ENCODE measurements at places on chromosomes 6 and 20. TPM values are rescaled to one million over a fixed set of nuclear protein-coding genes. Genes with fewer than 3 reads are reported as not detected.
A peak's percentile ranks its signal among the peaks of the same experiment; 100 is the strongest.

ZNF391 gene
- 5.2 TPM for total RNA-seq

MCCD1 gene
- total RNA-seq, result not detected

EFCAB8 gene
- total RNA-seq, result 0.10 TPM

MICA gene
- 23.6 TPM for total RNA-seq

- DNase-seq, result no peak
These were observed 8.4 kb upstream of the FAM162B start for GRCh38 chr6:116773886-116774285.

DNA sequence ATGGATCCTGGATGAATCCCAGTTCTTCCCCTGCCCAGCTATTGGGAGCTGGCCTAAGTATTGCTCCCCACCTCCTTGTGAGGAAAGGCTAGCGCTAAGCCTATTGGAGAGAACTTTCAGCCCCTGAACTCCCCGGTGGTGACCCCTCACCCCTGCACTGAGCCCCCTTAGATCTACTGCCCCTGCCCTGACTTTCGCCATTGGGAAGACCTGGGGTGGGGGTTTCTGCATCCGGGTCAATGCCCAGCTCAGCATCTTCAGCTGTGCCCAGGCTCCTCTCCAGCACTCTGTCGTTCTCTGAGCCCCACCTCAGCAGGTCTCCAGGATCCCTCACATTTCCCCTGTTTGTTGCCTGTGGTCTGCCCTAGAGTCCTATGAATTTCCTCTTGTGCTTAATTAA lies 9.0 kb downstream of the TREML4 start:
- no peak for DNase-seq

DNA sequence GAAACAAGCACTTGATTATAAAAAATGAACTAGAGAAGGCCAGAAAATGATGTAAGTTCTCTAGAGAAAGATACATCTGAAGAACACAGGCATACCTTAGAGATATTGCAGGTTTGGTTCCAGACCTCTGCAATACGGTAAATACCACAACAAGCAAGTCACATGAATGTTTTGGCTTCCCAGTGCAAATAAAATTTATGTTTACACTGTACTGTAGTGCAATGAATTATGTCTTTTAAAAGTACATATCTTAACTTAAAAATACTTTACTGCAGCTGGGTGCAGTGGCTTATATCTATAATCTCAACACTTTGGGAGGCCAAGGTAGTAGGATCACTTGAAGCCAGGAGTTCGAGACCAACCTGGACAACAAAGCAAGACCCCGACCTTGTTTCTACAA lies 10.9 kb upstream of the KIAA1586 start:
- DNase-seq, result no peak

DNA sequence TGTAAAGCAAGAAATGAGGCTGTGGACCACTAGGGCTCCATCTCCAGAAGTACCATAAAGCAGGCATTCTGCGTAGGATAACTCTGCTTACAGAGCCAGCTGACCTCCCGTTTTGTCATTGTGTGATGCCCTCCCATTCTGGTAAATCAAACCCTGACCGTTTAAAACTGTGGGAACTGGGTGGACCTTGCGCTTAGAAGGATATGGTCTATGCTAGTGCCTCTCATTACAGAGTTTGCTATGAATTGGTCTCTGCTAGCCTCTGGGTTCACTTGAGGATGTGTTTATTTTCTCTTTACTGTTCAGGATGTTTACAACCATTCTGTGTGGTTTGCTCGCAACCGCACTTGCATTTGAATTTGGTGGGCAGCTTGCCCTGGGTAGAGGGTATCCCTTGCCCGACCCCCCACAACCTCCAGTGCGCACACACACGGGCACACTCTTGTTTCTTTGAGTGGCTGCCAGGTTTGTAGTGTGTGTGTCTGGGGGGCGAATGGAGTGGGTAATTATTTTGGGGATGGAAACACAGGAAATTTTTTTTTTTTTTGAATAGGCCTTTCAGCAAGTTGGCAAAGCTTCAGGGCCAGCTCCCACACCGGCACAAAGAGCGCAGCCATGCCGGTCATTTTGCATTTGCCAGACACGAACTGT lies 198.3 kb downstream of the JARID2 start:
- DNase-seq, result peak; percentile 92

DNA sequence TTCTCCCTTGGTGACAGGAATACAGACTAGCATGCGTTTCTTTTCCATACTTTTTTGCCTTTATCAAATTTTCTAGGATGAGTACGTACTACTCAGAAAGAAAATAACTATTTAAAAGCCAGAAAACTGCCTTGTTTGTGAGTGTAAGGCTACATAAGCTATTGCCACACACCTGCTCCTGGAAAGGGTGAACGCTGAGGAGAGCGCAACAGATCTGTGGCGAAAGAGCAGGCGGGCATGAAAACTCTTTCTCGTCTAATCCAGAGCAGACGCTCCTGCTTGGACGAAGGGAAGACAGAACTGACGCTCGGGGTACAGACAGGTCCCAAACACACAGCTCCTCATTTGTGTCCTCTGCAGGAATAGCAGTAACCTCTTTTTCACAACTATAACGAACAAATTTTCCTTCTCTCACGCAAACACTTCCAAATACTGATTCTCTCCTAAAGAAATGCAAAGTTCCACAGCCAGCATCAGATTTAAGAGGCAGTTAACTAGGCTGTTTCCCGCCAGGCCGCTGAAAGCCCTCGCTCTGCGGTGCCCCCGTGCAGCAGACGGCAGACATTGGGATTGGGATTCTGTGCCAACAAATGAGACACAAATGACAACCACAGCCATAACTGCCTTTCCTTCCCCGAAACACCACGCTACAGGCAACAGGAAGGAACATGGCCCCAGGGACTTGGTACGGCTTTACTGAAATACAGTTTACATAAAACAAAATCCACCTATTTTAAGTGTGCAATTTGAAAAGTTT lies 20.0 kb downstream of the TAF4 start:
- DNase-seq, result no peak

GRCh38 chr20:50919567-50919966 lies 11.7 kb downstream of the ADNP start:
- no peak for DNase-seq

DNA sequence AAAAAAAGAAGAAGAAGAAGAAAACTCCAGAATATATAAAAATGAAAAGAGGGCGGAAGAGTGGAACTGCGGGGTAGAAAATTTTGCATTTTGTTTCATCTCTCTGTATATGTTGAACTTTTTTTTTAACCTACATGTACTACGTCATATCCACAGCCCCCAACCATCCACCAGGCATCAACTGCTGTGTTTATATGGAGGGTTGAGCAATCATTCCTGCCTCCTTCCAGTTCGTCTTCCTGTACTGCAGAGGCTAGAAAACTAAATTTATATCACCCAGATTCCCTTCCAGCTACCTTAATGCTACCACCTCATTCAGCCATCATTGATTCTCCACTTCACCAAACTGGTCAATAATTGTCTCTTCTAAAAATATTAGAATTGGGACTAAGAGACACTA lies 9.5 kb upstream of the SIGLEC1 start:
- no peak for DNase-seq

GRCh38 chr6:5626727-5627426 lies 365.6 kb downstream of the FARS2 start:
- DNase-seq, result no peak

DNA sequence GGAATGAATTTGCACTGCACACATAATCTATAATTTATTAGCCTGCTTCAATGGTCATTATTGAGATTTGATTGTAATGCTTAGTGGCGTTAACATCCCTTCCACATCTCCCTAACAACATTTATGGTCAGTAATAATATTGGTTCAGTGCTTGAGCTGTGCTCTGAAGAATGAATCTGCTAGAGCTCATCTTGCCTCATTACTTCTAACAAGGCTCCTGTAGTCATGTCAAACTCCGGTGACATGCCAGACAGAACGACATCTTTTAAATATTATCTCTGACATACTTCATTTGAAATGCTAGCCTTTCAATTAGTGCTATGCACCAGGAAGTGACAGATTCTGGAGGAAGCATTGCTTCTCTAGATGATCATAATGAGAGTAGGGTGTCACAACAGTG lies 240.3 kb upstream of the BTBD3 start:
- DNase-seq, result no peak

- DNase-seq, result no peak
These were observed 30.1 kb downstream of the DUSP22 start for GRCh38 chr6:322259-322930.

DNA sequence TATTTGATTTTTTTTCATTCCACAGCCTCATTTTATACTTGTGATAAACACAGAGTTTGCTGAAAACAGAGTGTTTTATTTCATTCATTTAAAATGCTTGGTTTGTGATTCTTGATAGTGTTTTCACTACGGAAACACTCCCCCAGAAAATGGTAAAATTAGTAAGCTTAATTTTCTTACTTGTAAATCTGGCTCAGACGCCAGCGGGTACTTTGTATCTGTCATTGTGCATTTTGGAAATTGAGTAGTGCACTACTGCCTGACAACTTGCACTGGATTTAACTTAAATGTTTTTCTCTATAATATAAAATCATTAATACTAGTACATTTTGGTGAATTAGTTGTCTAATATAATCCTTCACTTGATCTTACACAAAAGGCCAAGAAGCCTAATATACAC lies 37.0 kb upstream of the HINT3 start:
- DNase-seq, result no peak

DNA sequence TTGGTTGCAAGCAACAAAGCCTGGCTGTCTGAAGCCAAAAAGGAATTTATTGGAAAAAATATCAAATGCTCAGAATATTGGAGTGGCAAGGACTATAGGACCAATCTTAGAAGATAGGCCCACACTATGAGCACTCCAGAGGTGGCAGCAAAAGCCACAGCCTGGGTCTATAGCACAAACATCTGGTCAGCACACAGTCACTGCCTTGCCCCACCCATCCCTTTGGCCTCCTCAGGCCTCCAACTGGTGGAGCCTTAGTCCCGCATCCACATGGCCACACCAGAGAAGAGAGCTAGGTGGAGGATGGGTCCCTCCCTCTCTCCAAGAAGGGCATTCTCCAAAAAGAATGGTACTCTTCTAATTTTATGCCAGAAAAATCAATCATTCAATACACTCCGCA lies 14.0 kb downstream of the NUDT3 start:
- no peak for DNase-seq

DNA sequence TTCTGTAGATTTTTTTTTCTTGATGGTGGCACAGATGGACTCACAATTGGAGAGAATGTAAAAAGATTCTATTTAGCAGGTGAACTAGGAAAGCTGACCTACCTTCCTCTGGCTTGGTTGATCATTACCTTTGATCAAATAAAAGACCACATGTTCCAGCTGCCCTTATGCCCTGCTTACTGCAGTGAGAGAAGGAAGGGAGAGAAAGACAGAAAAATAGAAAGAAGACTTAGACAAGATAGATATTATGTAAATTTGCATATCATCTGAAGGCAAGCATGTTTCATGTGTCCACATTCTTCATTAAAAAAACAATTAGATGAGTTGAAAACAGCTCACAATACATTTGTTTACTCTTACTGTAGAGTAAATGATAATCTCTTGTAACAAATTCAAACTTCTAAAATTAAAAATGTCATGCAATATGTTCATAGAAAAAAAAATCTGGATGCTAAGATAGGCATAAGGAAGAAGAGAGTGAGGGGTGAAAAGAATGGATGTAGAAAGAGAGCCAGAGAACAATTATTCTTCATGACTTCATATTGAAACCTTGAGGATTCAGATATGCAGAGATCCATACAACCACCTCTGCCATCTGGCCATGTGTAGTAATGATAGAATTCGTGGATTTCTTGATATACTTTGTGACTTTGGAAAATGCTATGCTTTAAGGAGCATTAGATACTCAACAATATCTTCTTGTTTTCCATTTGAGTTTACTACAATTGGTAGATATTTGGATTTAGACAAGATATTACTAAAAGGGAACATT lies 71.7 kb downstream of the RFX6 start:
- DNase-seq, result no peak

DNA sequence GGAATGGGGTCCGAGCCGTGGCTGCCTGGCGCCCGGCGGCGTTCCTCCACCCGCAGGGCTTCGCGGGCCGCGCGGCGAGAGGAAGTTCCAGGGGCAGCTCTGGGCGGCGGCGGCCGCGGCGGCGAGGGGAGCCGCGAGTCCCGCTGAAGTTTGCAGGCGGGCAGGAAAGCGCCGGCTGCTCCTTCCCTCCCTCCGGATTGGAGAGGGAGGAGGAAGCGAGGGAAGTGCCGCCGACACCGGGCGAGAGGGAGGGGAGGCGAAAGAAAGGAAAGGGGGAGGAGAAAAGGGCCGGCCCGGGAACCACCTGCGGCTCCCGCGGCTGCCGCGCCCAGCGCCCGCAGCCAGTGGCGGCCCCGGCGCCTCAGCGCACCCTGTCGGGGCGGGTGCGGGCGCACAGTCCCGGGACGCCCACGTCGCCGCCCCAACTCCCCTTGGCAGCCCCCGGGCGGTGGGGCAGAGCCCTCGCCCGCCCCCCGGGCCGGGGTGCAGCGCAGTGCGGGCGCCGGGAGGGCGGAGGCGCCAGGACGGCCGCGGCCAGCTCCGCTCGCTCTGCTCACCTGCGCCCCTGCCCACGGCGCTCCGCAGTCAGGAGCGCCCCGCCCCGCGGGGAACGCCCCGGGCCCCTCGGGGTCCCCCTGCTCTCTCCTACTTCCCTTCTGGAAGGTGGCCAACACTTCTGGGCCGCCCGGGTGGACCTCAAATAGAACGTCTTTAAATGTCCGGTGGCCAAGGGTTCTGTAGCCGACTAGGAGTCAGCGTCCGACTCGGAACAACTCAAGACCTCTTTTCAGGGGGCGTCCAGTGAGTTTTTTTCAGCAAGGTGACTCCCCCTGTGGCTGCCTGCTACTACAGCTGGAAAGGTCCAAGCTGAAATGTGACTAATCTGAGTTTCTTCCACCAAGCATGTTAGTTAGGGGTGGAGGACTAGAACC lies 80.3 kb upstream of the CCDC28A start:
- peak; percentile 69 for DNase-seq

DNA sequence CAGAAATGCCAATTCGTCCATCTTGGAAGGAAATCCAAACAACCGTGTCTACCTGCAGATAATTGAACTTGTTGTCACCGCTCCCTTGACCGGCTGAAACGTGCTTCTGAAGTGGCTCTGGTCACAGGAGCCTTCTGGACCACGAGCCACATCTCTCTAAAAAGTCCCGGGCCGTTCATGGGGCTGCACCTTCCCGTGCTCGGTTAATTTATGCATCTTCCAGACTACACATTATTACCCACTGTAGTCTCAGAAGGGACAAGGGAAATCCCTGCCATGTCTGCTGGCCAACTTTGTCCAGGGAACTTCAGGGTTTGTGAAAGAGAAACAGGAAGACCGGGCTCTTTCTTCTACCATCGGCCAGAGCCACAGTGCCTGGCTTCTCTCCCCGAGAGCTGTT lies 63.4 kb upstream of the MPC1 start:
- no peak for DNase-seq

GRCh38 chr20:438571-439469 lies 23.5 kb downstream of the TBC1D20 start:
- DNase-seq, result no peak

All from spinal cord (tissue), 10 donors.